Smooth muscle cell of bladder (primary cell): ENCODE measurements at places on chromosomes 13 and 19. TPM values are rescaled to one million over a fixed set of nuclear protein-coding genes. Genes with fewer than 3 reads are reported as not detected.

The AP1M2 gene
- not detected in 2 replicates for total RNA-seq

The FOXA3 gene
- total RNA-seq: not detected in 2 replicates

The CDADC1 gene
- total RNA-seq: 4.3 and 5.1 TPM in 2 replicates

The C5AR2 gene
- 0.14 and 0.18 TPM in 2 replicates for total RNA-seq

The MBNL2 gene
- 102 and 108 TPM in 2 replicates for total RNA-seq

The ZNF98 gene
- not detected in 2 replicates for total RNA-seq

The PLD3 gene
- total RNA-seq: 147 and 199 TPM in 2 replicates

The RAB3D gene
- 16.2 and 22.2 TPM in 2 replicates for total RNA-seq

The PRR22 gene
- total RNA-seq: 0.14 and 0.28 TPM in 2 replicates

The KIR2DL4 gene
- total RNA-seq: not detected in 2 replicates

The GPR12 gene
- total RNA-seq: not detected in 2 replicates

The SIGLEC7 gene
- total RNA-seq: 0.09 TPM in 1 of 2 replicates, not detected in the other

The RPS15 gene
- 387 and 450 TPM in 2 replicates for total RNA-seq

The RFPL4A gene
- not detected in 2 replicates for total RNA-seq

The LGALS14 gene
- not detected in 2 replicates for total RNA-seq

The TMEM59L gene
- total RNA-seq: 1.00 and 2.3 TPM in 2 replicates

The PEX11G gene
- 2.2 and 3.8 TPM in 2 replicates for total RNA-seq

The DCT gene
- total RNA-seq: under 0.01 and 0.09 TPM in 2 replicates

The ZNF582 gene
- total RNA-seq: 2.0 and 2.8 TPM in 2 replicates

The CHMP2A gene
- 179 and 219 TPM in 2 replicates for total RNA-seq

The RXFP2 gene
- not detected in 2 replicates for total RNA-seq

The PTPRH gene
- total RNA-seq: 2.1 and 5.5 TPM in 2 replicates

The ZNF534 gene
- total RNA-seq: not detected in 2 replicates

The HSH2D gene
- not detected in 2 replicates for total RNA-seq

The FLT3LG gene
- total RNA-seq: 2.8 and 3.4 TPM in 2 replicates

The SHC2 gene
- total RNA-seq: 1.1 and 1.3 TPM in 2 replicates

The DHPS gene
- total RNA-seq: 55.9 and 65.4 TPM in 2 replicates

The ZNF529 gene
- total RNA-seq: 7.0 and 8.0 TPM in 2 replicates

The ARHGAP45 gene
- total RNA-seq: 0.85 and 1.6 TPM in 2 replicates

The FAM124A gene
- 1.3 and 1.7 TPM in 2 replicates for total RNA-seq

The LILRB4 gene
- not detected in 2 replicates for total RNA-seq

The MIA gene
- 0.18 TPM in 1 of 2 replicates, not detected in the other for total RNA-seq

The USHBP1 gene
- total RNA-seq: not detected in 2 replicates
